ENCODE measurements at places on chromosomes 16 and 17.

DNA sequence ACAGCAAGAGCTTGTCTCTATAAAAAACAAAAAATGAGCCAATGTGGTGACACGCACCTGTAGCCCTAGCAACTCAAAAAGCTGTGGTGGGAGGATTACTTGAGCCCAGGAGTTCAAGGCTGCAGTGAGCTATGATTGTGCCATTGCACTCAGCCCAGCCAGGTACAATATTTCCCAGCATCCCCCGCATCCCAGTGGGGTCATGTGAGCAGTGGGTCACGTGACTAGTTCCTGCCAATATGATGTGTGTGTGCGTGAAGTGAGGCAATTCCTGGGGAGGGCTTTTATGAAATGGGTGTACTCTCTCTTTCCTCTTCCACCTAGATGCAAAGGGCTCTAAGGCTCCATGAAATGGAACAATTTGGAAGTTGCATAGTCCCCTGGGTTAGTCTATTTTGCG, 81.3 kb downstream of the GSG1L start:
- no peak overlapping the region for H3K27ac ChIP-seq
- H3K36me3 ChIP-seq, result no peaks in the 10 kb centered on the region
- no peaks in the 10 kb centered on the region for H3K27me3 ChIP-seq
- H3K4me3 ChIP-seq, result no peak overlapping the region
- peak; percentile 37 for DNase-seq

GRCh38 chr16:86823125-86823524, 244.8 kb downstream of the FOXL1 start:
- no peak for DNase-seq
- no peaks in the 10 kb centered on the region for H3K36me3 ChIP-seq
- H3K4me3 ChIP-seq, result no peak overlapping the region
- H3K27ac ChIP-seq, result no peak overlapping the region
- no peaks in the 10 kb centered on the region for H3K4me1 ChIP-seq

DNA sequence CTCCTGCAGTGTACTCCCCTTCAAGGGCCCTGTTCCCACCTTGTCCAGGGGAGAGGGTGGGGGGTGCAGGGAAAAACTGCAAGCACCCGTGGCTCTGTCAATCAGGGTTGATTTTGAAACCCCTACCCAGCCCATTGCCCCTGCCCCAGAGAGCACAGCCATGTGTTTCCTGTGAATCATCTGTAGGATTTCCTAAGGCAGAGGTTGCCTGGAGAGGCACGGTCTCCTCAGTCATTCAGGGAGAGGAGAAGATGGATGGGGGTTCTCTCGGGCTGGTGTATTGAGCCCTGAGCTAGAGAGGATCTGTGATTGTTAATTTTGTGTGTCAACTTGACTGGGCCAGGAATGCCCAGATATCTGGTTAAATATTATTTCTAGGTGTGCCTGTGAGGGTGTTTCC, 3.5 kb upstream of the AGRP start:
- H3K36me3 ChIP-seq, result no peaks in the 10 kb centered on the region
- no peak overlapping the region for H3K27ac ChIP-seq
- no peaks in the 10 kb centered on the region for H3K27me3 ChIP-seq
- no peak for DNase-seq
- H3K4me1 ChIP-seq, result peaks cover 14% of the 10 kb centered on the region
- H3K4me3 ChIP-seq, result no peak overlapping the region

- no peak overlapping the region for H3K4me3 ChIP-seq
- no peaks in the 10 kb centered on the region for H3K36me3 ChIP-seq
- H3K4me1 ChIP-seq, result no peaks in the 10 kb centered on the region
Observed at GRCh38 chr16:11205754-11206581, 50.0 kb downstream of the SOCS1 start.

DNA sequence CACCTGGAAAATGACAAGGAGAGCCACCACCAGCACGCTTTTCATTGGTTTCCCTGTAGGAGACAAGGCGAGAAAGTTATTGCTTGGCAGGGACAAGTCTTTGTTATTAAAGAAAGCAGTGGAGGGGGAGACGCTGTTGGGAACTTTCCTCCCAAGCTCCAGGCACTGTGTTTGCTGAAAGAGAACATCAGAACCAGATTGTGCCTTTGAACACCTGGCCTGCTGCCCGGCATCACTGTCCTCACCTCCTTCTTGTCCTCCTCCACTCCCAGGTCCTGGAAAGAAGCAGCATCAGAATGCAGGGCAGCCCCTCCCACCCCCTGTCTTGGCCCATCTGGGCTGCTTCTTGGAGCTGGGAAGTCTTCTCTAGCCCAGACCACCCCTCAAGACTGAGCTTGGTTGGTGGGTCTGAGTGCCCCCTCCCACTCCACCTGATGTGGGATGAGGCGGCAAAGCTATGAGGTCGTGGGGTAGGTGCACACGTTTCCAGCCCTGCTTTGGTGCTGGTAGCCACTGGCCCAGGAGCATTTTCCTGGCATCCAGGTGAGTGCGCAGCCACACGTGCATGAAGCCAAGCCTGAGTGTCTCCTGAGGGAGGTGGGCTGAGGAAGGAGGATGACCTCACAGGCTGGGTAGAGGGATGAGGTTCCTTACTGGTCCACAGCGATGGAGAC, 6.2 kb downstream of the CCR7 start:
- peak overlapping the region; percentile 44 for H3K27ac ChIP-seq
- H3K4me3 ChIP-seq, result no peak overlapping the region
- no peaks in the 10 kb centered on the region for H3K27me3 ChIP-seq
- peak; percentile 59 for DNase-seq
- H3K4me1 ChIP-seq, result no peaks in the 10 kb centered on the region
- no peaks in the 10 kb centered on the region for H3K36me3 ChIP-seq

GRCh38 chr17:62092784-62093183, 27.7 kb upstream of the MED13 start:
- no peaks in the 10 kb centered on the region for H3K27me3 ChIP-seq
- H3K27ac ChIP-seq, result no peak overlapping the region
- DNase-seq, result no peak

- H3K36me3 ChIP-seq, result no peaks in the 10 kb centered on the region
- no peak overlapping the region for H3K27ac ChIP-seq
- H3K4me3 ChIP-seq, result no peak overlapping the region
- H3K27me3 ChIP-seq, result no peaks in the 10 kb centered on the region
Observed at GRCh38 chr17:78637643-78638420, 60.6 kb upstream of the DNAH17 start.

DNA sequence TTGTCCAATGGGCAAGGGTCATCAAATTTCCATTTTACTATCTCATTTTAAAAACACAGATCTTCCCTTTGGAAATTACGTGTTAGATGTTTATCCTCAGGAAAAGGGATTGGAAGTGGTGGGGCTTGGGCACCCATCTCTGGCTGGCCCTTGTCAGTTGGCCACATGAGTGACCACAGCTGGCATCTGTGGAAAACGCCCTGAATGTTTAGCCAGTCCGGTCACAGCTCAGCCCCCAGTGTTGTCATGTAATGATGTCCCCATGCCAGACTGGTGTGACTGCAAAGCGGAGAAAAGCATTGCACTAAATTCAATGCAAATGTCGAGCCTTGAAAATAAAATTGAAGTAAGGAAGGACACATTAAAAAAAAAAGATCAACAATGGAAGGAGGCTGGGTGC, 53.0 kb downstream of the TMC6 start:
- H3K27me3 ChIP-seq, result no peaks in the 10 kb centered on the region
- H3K36me3 ChIP-seq, result peaks cover 98% of the 10 kb centered on the region
- no peak overlapping the region for H3K27ac ChIP-seq
- H3K4me1 ChIP-seq, result no peaks in the 10 kb centered on the region

DNA sequence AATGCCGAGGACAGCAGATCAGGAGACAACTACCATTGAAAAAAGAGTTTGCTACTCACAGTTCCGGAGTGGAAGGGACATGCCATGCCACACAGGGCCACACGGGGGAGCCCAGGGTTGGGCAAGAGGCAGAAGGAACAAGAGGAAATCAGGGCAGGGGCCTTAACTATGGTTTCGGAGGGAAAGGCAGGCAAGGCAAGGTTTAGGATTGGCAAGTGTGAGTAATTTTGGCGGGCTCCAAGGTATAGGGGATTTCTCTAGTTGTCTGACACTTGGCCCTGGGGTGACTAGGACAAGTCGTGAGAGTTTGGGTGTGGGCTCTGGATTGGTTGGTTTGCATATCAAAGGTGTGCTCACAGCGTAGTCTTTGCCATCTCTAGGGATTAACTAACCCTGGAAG, 27.0 kb upstream of the NTN1 start:
- H3K4me3 ChIP-seq, result no peak overlapping the region
- DNase-seq, result peak; percentile 74
- H3K36me3 ChIP-seq, result no peaks in the 10 kb centered on the region
- no peak overlapping the region for H3K27ac ChIP-seq
- H3K27me3 ChIP-seq, result peaks cover 2% of the 10 kb centered on the region

- H3K27me3 ChIP-seq, result peaks cover 10% of the 10 kb centered on the region
- no peaks in the 10 kb centered on the region for H3K36me3 ChIP-seq
- DNase-seq, result no peak
- no peaks in the 10 kb centered on the region for H3K4me1 ChIP-seq
Observed at GRCh38 chr16:84443166-84443802, 61.2 kb downstream of the MEAK7 start.

GRCh38 chr17:69425978-69426377, 11.5 kb downstream of the MAP2K6 start:
- DNase-seq, result no peak
- no peak overlapping the region for H3K27ac ChIP-seq
- H3K27me3 ChIP-seq, result no peaks in the 10 kb centered on the region
- H3K36me3 ChIP-seq, result no peaks in the 10 kb centered on the region
- no peaks in the 10 kb centered on the region for H3K4me1 ChIP-seq

- peak overlapping the region; percentile 97 for H3K27ac ChIP-seq
- peak overlapping the region; percentile 96 for H3K4me3 ChIP-seq
- H3K27me3 ChIP-seq, result no peaks in the 10 kb centered on the region
Observed at GRCh38 chr17:39926588-39927100, 757 bp downstream of the ORMDL3 start.

DNA sequence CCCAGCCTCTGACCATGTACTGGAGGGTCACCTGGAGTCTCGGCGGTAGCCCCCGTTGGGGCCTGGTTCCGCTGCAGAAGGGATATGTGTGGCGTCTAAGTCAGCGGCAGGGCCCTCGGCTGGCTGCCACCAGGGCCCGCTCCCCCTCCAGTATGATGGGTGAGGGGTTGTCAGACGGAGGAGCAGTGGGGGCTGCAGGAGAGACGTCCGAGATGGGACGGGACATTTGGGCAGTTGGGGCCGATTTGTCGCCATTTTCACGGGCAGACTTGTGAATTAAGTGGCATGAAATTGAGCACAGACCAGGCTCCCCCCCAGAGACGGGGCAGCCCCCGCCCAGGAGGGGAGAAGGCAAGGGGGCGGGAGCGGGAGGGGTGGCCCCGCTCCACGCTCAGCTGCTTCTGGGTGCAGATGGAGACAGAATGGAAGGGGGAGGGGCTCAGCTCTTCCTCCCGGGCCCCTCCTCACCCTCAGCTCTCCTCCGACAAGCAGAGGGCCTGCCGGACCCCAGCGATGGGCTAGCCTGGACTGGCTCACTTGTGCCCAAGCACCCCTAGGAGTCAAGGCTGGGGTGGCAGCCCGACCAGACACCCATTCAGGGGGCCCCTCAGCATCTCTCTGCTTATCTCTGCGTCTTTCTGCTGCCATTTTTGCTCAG, 52.7 kb upstream of the LHX1 start:
- no peaks in the 10 kb centered on the region for H3K36me3 ChIP-seq
- no peak for DNase-seq
- no peaks in the 10 kb centered on the region for H3K4me1 ChIP-seq

GRCh38 chr16:79500286-79500685, 100.3 kb downstream of the MAF start:
- no peak overlapping the region for H3K4me3 ChIP-seq
- H3K27ac ChIP-seq, result no peak overlapping the region
- DNase-seq, result no peak
- no peaks in the 10 kb centered on the region for H3K27me3 ChIP-seq
- H3K4me1 ChIP-seq, result no peaks in the 10 kb centered on the region

GRCh38 chr16:57694725-57695679, at the start of gene DRC7:
TSS of gene DRC7 (plus strand) at chr16:57694806. CDS start at chr16:57697950, 3,144 bp downstream.
- H3K36me3 ChIP-seq, result no peaks in the 10 kb centered on the region
- peaks cover 3% of the 10 kb centered on the region for H3K27me3 ChIP-seq
- H3K27ac ChIP-seq, result no peak within 1 kb of the TSS
- no peak within 1 kb of the TSS for H3K4me3 ChIP-seq

- peaks cover 17% of the 10 kb centered on the region for H3K36me3 ChIP-seq
- H3K4me1 ChIP-seq, result no peaks in the 10 kb centered on the region
- DNase-seq, result peak; percentile 77
Observed at GRCh38 chr16:13936596-13937081, 16.7 kb downstream of the ERCC4 start.

DNA sequence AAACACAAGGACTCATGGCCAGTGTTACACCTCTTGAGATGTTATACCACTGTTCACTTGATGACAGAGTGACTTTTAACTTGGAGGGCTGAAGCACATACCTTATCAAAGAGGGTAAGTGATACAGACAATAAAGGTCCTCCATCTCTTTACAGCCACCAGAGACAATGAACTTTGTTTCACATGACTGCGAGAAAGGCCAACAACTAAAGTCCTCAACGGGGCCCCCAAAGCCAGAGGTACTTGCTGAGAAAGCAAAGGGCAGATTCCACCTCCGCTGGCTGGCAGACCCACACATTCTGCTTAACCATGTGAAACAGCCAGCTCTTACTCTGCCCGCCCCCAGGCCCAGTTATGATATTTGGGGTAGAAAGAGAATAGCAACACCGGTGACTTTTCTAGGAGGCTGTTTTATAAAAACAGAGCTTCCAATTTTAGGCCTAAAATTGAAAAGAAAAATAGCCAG, 21.4 kb downstream of the DCUN1D3 start:
- H3K27me3 ChIP-seq, result no peaks in the 10 kb centered on the region
- H3K4me1 ChIP-seq, result peaks cover 47% of the 10 kb centered on the region
- peak overlapping the region; percentile 25 for H3K4me3 ChIP-seq
- no peaks in the 10 kb centered on the region for H3K36me3 ChIP-seq
- peak overlapping the region; percentile 81 for H3K27ac ChIP-seq

- H3K4me3 ChIP-seq, result no peak overlapping the region
- H3K36me3 ChIP-seq, result no peaks in the 10 kb centered on the region
- H3K4me1 ChIP-seq, result no peaks in the 10 kb centered on the region
- H3K27ac ChIP-seq, result no peak overlapping the region
Observed at GRCh38 chr17:55687037-55687436, 35.6 kb downstream of the TMEM100 start.

GRCh38 chr16:28477311-28477920, 5.3 kb upstream of the NPIPB7 start:
- H3K4me1 ChIP-seq, result no peaks in the 10 kb centered on the region
- H3K27ac ChIP-seq, result no peak overlapping the region

DNA sequence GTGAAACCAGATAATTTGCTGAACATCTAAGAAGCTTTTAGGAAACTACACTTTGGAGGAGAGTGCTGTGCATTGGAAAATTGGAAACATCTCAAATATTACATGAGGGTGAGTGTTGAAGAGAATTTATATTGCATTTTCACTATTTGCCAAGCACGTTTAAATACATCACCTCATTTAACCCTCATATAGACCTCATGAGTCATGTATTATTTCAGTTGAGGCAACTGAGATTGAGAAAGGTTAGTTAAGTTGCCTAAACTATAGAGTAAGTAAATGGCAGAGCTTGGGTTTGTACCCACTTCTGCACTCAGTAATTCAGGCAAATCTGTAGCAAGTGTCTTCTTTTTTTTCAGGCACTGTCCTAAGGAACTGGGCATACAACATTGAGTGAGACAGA, 3.7 kb upstream of the NLK start:
- peaks cover 17% of the 10 kb centered on the region for H3K4me1 ChIP-seq
